ENCODE measurements at places on chromosomes 2 and 18. TPM values are rescaled to one million over a fixed set of nuclear protein-coding genes. Genes with fewer than 3 reads are reported as not detected.

Gene NCKAP1
- total RNA-seq, result 236 TPM

Gene IL36B
- not detected for total RNA-seq

Gene OR6B2
- not detected for total RNA-seq

Gene PSMA8
- not detected for total RNA-seq

Gene LINC00305
- total RNA-seq, result not detected

Gene C2orf80
- not detected for total RNA-seq

Gene UGT1A4
- not detected for total RNA-seq

Gene RGPD6
- 27.7 TPM for total RNA-seq

Gene MOCOS
- total RNA-seq, result 7.1 TPM

Gene CEBPZ
- 44.9 TPM for total RNA-seq

Gene CDKL4
- 4.3 TPM for total RNA-seq

Gene ZFP36L2
- total RNA-seq, result 25.9 TPM

Gene ADAM17
- total RNA-seq, result 59.2 TPM
